ENCODE measurements at places on chromosomes 2 and 18.

DNA sequence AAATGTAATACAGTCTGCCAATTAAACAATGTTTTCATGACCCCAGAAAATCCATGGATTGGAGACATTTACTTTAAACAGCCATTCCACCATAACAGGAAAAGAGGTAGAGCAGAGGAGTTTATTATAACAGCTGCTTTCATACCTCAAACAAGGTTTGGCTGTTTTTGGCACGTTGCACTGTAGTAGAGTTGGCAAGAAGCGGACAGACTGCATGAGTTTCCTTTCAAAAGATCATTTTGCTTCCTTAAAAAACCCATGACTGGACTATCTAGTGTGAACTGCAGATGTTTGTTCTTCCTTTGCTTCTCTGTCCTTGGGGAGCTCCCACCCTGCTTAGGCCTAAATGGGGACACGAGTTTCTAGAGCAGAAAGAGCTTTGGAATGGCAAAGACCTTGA is 108.5 kb upstream of the THOC1 start:
- DNase-seq: no peak

- DNase-seq: no peak
Observed at GRCh38 chr2:67752199-67752598, 310.6 kb downstream of the C1D start.

DNA sequence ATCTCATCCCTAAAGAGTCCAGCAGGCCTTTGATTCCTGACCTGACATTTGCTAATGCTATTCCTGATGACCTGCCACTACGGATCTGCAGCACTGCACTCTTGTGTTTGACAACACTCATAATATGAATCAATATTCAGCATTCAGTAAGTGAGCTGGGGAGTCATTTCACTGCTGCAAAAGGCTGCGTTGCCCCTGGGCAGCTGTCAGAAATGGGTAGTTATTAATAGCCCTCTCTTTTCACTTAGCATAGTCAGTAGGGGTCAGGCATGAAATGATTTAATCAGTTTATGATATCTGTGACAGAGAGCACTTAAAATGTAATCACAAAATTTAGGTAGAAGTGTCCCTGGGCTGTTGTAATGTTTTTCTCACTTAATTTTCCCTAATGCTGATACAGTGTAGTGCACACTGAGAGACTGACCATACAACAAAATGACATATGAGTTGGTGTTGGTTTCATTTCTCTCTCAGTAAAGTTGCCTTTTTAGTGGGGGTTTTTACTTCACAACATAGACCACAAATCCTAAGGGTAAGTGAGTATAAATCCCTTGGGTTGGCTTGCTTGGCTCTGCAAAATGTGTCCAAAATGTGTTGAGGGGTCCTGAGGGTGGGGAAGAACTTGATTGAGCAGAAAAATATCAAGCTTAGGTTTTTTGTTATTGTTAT is 184.8 kb downstream of the CAMKMT start:
- no peak for DNase-seq

- DNase-seq: no peak
Observed at GRCh38 chr18:32122039-32122438, 30.4 kb downstream of the RNF138 start.

DNA sequence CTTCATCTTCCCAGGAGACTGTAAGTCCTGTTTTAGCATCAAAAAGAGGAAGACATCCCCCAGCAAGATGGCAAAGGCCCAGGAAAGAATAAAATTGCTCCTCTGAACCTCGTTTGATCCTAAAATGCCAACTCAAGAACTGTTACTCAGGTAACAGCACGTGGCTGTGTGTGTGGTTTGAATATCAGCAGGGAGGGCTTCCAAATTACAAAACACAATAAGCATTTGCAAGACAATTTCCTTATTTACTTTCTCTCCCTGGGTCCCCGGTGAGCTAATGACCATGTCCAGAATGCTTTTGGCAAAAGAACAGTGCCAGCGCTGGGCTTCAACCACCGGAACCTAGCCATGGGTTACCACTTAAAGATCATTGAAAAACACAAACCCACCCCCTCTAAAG is 163.6 kb downstream of the C1D start:
- no peak for DNase-seq

DNA sequence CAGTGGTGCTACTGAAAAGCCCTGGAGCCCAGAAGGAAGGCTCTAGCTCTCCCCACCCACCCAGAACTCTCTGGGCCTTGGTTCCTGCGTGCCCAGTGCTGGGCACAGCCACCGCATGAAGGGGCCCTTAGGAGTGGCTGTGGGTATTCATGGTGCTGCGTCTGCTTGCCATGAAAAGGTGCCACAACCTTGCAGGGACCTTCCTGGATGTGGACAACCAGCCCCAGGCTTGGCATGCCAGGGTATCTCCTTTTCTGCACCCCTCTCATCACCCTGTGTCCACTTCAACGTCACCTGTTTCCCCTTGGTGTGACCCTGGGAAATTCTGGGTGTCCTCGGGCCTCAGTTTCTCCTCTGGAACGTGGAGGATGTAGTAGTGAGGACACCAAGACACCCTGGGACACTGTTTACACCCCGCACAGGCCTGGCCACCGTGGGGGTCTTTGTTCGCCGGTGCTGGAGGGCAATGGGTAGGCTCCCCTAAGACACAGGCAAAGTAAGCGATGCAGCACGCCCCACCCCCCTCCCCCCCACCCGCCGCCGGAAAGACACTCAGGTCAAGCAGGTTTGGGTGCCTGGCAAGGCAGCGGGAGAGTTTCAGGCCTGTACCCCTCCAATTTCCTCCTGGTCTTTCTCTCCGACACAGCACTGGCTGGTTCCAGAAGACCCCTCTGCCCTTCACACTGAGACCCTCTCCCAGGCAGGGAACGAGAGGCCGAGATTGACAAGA is 34.8 kb upstream of the TAF1B start:
- DNase-seq: no peak

GRCh38 chr2:67671464-67672450 is 274.6 kb downstream of the ETAA1 start:
- DNase-seq: no peak

- no peak for DNase-seq
Observed at GRCh38 chr2:43879261-43879660, 40.5 kb downstream of the ABCG8 start.

DNA sequence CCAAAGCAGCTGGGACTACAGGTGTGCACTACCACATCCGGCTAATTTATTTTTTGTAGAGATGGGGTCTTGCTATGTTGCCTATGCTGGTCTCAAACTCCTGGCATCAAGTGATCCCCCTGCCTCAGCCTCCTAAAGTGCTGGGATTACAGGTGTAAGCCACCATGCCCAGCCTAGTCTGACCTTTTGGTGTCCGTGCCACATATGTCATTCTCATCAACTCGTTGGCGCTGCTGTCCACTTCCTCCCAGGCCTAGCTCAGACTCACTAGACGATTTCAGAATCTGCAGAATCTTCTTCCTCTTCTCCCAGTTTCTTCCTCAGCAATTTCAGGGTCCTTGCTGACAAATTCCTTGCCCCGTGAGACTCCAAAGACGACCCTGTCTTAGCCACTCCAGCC is 39.8 kb upstream of the DNMT3A start:
- DNase-seq: no peak

GRCh38 chr2:128438586-128438985 is 119.9 kb upstream of the HS6ST1 start:
- DNase-seq: no peak

- no peak for DNase-seq
Observed at GRCh38 chr2:162676515-162676914, 162.1 kb downstream of the KCNH7 start.

DNA sequence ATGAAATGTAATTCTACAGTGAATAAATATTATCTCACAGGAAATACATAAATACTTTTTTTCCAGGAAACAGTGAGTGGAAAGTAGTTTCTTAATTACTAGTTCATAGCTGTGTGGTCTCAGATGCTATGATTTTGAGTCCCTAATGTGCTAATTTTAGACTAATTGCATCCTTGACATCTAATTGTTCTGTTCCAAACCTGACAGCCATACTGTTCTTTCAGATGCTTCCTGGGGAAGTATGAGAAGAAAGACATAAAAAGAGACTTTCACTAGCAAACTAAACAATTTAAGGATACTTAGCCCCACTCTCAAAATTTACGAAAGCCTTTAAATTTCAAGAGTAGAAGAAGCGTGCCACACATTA is 350.9 kb upstream of the CDH20 start:
- no peak for DNase-seq

GRCh38 chr2:189231719-189232323 is 52.3 kb upstream of the COL5A2 start:
- DNase-seq: no peak

DNA sequence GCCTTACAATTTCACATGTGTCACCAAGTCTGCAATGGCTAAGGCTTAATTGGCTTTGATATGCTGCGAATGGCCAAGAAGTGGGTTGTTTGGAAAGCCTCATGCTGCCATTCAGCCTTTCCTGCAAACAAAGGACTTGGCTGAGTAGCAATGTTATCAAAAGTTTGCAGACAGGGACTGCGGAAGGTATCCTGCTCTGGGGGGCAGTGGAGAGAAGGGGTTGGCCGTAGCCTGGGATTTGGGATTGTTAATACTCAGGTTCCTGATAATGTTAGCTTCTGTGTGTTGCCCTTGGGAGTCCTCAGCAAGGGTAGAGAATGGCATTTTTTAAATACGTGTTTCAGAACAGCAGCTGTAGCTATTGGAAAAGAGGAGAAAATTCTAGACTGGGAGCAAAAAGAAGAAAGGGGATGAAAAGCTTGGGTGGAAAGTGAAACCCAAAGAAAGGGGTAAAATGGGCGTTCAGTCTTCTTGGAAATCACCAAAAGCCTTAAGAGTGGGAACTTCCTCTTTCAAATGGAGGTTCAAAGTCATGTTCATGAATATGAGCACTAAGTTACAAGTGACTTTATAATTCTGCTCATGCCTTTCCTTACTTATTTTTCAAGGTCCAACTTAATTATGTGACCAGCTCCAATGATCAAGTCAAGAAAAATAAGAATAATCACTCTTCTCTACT is 325.1 kb downstream of the RNF144A start:
- no peak for DNase-seq

DNA sequence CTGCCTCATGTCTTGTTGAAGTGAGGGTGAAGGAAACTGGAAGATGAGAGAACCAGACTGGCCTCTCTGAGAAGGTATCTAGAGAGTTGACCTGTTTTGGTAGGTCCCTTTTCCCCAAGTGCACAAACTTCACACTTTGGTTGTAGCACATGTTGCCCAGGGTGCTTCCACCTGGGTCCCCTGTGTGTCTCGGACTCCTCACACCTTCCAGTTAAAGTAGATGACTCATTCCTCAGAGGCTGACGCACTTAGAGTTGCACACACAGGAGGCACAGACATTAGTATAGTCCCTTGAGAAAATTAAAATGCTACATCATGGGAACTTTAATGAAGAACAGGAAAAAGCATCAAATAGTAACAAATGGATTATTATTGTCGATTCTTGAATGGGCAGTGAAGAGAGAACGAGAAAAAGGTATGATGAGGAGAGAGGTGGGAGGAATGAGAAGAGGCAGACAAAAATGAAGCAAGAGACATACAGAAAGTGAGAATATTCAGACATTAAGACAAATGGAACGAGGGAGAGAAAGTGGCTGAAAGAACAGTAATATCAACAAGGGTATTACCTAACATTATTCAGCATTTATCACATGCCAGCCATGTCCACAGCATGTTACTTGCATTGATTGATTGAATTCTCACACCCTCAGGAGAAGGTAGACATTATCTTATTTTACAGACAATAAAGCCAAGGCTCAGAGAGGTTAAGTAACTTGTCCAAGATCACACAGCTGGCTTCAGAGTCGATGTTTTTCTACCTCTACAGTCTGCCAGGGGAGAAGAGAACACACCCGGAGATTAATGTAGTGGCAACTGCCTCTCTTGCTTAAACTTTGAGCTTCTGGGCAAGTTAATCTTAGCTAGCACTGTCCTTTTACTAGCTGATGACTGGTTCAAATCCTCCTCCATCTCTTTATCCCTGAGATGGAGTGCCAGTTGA is 68.6 kb downstream of the FHOD3 start:
- no peak for DNase-seq

DNA sequence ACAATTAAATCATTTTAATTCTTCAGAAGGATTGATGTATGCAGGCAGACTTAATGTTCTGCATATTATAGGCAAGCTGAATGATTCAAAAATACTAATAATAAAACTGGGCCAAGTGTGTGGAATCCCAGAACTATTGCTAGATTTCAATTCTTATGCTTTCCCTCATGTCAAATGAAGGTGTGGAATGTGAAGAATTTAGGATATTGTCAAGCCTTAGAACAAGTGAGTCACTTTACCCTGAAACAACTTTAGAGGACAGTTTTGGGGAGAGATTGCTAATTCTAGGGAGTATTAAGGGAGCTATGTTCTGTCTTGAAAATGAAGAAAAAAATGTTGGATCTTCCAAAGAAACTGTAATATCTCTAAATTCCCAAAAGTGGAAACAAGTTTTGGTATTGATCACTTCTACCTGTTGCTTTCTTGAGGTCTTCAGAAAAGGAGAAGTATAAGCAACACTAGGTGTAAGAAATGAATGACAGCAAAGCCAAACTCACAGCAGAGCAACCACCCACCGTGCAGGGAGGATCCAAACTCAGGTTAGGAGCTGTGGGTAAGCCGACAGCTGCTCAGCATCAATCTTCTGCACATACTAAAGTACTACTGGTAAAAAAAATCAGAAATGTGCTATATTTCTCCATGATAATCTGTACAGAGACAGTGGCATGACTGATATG is 818.1 kb downstream of the SLC4A3 start:
- DNase-seq: no peak

- no peak for DNase-seq
Observed at GRCh38 chr2:133158024-133158423, 410.2 kb downstream of the NCKAP5 start.

GRCh38 chr2:19224011-19224410 is 134.4 kb downstream of the OSR1 start:
- no peak for DNase-seq

DNA sequence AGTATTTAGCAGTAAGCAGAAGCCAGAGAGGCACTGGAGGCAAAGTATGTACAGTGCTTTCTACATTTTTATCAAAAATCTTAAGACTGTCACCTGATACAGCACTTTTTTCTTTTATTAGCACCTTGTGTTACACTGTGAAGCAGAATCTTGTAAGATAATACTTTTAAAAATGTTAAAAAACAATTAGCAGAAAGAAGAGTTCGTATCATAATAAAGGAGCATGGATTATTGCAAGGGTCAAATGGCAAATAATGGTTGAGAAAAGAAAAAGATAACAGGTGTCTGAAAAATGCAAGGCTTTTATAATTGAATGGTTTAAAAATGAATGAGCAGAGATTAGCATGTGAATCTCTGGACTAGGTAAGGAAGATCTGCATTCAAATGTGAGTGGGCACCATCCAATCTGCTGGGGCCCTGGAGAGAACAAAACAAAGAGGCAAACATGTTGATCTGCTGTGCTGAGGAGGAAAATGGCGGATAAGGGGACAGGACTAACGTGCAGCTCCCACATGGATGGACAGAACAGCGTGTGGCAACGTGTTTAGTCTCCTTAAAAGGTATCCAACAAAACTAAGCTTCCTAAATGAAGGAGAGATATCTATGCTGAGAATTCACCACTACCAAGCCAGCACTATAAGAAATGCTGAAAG is 9.5 kb downstream of the CEBPZOS start:
- DNase-seq: no peak

Measured in stimulated activated CD4-positive, alpha-beta T cell treated with anti-CD3 and anti-CD28 coated beads, TNF-alpha, amount 100 ng/mL, for 48 hours (primary cell).